HT-29 (cell line): ENCODE measurements at places on chromosomes 2 and 18.

DNA sequence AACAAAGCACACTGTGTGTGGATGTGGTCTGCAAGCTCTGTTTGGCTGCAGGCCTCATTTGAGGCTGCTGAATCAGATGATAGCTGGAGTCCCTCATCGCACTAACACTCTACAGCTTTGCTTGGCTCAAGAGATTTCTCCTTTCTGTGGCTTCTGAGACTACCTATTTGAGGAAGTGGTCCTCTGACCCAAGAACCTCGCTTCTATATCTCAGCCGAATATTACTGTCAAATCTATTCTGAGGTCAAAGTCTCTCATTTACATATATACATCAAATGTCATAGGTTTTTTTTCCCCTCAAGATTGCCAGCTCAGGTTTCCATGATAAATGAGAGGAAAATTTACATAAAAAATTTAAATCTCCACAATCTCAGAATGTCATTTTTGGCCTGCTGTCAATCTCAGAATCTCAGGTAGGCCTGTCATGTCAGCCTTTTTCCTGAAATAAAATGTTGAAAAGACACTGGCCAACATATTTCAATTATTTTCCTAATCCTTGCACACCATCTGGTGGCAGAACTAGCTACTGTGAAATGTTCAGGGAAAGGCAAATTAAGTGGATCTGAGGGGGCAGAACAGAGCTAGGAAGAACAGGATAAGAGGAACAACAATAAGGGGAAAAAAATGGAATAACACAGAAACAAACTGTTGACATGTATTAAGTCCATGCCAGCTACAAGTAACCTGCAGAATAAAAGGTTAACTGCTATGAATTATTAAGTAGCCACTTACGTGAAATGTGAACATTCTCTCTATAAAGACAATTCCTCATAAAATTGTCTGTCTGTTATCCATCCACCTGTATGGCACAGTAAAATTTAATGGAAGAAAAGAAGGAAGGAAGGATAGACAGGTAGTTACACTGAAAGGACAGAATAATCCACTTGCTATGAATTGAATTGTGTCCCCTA, 39.3 kb downstream of the AP1S3 start:
- peak; percentile 81 for DNase-seq

- DNase-seq, result no peak
Observed at GRCh38 chr2:60508339-60508917, 45.0 kb downstream of the BCL11A start.

- no peak for DNase-seq
Observed at GRCh38 chr2:27236136-27236535, 19.0 kb downstream of the CAD start.

GRCh38 chr2:132477962-132478361, 61.4 kb downstream of the GPR39 start:
- DNase-seq, result no peak

GRCh38 chr2:3761272-3761671, 57.9 kb downstream of the DCDC2C start:
- DNase-seq, result no peak

DNA sequence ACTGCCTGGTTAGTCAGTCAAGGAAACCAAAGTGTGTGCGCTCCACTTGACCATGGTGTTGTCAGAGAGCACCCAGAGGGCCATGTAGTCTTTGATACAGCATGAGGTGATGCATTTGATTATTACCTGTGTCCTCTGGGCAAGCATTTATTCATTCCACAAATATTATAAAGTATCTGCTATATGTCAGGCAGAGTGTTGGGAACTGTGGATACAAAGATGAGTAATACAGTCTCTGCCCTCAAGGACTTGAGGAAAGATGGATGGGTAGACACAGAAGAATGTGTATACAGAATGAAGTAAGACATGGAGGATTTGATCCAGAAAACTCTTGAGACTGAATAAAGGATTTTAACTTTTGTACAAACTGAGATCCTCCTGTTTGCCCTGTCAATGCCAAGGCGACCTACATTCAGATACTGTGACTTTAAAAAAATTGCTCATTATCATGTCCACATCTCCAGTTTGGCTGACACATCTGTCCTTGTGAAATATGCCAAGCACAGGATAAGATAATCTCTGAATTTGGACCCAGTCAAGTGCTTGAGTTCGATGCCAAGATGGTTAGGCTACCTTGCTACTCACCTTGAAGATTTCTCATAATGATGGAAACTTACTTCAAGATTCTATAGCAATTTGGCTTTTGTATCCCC, 50.8 kb downstream of the ACYP2 start:
- no peak for DNase-seq

DNA sequence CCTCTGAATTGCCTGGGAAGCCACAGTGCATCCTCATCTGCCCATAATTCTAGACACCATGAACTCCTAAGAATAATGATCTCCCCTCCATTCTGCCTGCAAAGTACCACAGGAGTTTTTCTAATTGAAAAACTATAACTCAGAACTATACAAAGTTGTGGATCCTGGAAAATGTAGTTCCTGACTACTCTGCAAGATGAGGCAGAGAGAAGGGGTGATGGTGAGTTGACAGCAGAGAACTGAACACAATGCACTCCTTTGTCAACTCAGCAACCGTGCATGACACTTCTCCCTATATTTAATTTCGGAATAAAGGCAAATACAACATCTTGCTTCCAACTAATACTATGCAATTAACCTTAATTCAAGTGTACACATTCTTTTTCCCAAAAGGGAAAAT, 471.1 kb upstream of the FAM98A start:
- no peak for DNase-seq

DNA sequence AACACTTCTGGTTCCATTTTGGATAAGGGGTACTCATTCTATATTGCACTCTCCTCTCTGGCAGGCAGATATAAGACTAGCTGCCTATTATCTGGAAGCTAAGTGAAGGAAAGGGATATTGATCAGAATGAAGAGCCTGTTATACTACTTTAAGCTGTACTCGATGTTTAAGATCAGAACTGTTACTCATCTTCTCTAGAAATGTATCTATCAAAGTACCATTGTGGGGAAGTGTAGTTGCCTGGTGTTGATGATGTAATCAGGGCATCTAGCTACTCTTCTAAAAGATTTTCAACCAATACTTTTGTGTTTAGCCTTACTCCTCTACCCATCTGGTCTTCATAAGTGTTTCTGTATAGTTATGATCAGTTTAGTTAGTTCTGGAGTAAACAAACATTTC, 5.8 kb downstream of the CAMKMT start:
- DNase-seq, result no peak
